ENCODE measurements at places on chromosomes 12 and 14.

GRCh38 chr12:118350908-118351559 lies 21.7 kb downstream of the TAOK3 start:
- DNase-seq = no peak

GRCh38 chr12:124970647-124971402 lies 18.1 kb downstream of the DHX37 start:
- no peak for DNase-seq

- DNase-seq = no peak
These were observed 27.7 kb upstream of the DHRS2 start for GRCh38 chr14:23608454-23608853.

DNA sequence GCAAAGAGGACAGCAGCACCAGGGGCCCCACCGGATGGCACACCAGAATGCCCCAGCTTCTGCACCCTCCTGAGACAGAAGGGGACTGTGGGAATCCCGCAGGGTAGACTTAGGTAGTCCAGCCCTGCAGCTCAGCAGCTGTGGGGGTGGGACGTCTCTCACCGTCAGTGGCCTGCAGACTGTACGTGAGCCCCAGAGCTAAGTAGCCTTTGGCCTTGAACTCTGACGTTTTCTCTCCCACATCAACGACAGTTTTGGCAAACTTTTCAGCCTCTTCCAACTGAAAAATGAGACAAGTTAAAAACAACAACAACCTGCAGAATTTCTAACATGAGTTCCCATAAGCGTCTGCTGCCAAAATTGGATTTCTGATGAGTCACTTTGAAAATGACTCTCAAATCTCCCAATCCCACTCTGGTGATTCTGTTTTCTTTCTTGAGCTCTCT lies 161.4 kb downstream of the TTC7B start:
- DNase-seq = no peak

- DNase-seq = no peak
These were observed 67.0 kb downstream of the PRKCH start for GRCh38 chr14:61388173-61388975.
